ENCODE measurements at places on chromosomes 2 and 18.

GRCh38 chr2:67500541-67500940 lies 103.4 kb downstream of the ETAA1 start:
- DNase-seq: no peak

DNA sequence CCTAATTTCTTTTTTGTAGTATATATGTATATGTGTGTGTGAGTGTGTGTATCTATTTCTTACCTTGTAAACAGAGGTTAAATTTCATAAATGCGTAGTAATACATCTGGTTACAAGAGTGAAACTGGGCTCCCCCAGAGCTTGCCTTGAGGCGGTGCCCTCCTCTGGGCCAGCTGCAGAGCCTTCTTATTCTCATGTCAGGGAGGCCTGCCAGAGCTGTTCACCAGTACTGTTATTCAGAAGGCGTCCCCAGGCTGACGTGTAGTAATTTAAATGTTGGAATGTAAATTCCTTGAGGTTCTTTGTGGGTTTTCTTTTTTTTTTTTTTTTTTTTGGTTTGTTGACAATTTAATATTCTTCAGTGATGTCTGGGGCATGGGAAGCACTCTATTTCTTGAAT lies 11.2 kb downstream of the COPS8 start:
- DNase-seq: no peak

GRCh38 chr2:120219766-120220165 lies 3.4 kb downstream of the TMEM185B start:
- no peak for DNase-seq

DNA sequence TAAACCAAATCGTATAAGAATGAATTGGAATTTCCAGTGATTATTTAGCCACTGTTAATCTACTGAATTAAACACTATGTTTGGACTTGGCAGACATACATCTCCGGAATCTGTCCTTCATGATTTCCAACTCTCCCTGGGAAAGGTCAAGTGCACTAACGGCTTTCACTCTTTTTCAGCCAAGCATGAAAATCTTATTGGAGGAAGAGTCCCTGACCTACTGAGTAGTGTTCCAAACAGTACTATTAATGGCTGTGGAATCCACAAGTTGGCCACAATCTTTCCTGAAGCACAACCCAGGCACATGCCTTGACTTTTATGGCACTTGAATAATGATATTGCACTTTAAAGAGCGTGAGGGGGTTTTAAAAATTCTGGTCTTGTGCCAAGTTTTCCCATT lies 318.9 kb upstream of the RND3 start:
- DNase-seq: no peak

GRCh38 chr2:64722291-64723044 lies 68.8 kb upstream of the SERTAD2 start:
- no peak for DNase-seq

DNA sequence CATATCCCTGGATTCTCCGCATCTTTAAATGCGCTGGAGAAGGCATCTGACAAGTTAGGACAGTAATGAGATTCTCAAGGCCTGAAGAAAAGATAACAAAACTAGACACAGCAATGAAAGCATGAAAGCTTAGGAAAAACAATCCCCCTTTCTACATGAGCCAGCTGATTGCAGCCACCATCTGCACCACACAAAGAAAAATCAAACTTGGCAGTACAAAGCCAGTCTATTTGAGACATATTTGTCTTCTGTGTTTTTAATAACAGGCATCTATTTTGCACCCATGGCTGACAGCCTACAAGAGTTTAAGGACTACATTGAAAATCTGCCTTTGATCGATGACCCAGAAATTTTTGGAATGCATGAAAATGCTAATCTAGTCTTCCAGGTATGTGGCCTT lies 83.6 kb downstream of the TRABD2A start:
- DNase-seq: no peak

GRCh38 chr2:157257312-157258252 lies at the start of gene GALNT5:
Gene GALNT5, plus strand, starts transcription at chr2:157257705. Its CDS starts 378 bp downstream, at chr2:157258083.
- no peak for DNase-seq

DNA sequence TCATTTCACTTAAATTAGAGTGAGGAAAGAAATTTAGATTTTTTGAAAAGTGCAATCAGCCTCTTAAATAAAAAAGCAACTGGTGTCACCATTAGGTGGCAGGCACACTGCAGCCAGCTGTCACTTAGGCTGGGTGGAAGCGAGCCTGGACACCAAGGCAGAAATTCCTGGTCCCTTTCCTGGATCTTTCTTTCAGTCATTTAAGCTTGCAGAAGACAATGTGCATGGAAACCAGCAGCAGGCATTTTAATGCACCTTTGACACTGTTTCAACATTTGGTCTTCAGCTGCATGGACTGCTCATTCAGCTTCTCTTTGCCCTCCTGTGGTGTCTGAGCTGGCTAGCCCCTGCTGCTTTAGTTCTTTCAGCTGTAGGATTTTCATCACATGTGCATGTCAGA lies 61.0 kb downstream of the AQP4 start:
- no peak for DNase-seq

- no peak for DNase-seq
Observed at GRCh38 chr2:26002632-26003310, 20.5 kb upstream of the KIF3C start.

GRCh38 chr18:48878471-48878870 lies 72.3 kb downstream of the SMAD7 start:
- DNase-seq: no peak

Measured in stimulated activated CD4-positive, alpha-beta T cell treated with anti-CD3 and anti-CD28 coated beads, Interleukin-4, amount 100 ng/mL, for 48 hours (primary cell).